ENCODE measurements at places on chromosomes 6 and 20. TPM values are rescaled to one million over a fixed set of nuclear protein-coding genes. Genes with fewer than 3 reads are reported as not detected.

The SMPDL3A gene
- total RNA-seq: not detected

The B3GALT4 gene
- 43.3 TPM for total RNA-seq

The ZNF341 gene
- total RNA-seq: 5.0 TPM

The LST1 gene
- 20.3 TPM for total RNA-seq

The PDE7B gene
- total RNA-seq: 0.49 TPM

The CALHM5 gene
- not detected for total RNA-seq

The SLC12A5 gene
- total RNA-seq: not detected

DNA sequence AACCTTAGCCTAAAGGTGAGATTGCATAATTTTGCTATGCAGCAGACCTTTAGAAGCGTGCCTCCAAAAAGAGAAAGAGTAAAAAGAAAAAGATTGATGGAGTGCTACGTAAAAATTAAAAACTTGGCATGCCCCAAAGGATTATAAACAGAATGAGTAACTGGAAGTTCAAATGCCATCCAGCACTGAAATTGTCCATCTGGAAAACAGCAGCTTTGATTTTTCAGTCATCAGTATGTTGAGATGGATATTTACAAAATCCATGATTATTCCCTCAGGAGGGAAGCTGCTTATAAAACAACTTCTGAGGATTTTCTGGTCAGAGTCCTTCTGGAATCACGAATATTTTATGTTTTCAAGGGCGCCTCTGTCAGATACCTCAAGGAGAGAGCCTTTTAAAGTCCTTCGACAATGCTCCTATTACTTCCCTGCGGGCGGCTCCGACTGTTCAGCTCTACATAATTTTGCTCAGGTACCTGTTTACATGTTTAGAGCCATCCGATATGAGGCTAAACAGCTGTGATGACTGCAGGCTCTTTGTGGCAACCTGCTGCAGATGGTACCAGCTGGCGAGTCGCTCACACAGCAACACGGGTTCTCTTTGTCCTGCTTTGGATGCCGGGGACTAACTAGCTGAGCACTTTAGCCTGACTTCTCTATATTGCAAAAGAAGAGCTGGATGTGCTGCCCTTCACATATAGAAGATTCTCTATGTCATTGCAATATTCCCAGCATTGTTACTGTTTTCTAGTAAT lies 83.3 kb downstream of the RCAN2 start:
- no peak for DNase-seq

DNA sequence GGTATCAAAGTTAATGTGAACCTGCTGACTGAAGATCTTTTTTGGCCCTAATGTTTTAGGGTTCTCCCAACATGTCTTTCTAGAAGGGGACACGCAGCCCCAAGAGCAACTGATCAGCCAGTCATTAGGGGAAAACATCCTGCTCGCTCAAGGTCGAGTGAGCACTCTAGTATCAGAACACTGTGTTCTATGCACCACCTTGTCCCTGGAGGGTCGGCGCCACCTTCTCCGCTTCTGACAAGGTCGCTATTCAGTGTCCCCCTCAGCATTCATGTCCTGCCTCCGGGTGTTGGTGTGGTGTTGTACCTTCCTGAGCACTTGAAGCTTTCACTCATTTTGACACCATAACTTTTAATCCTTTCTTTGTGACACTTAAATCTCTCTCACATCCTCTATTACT lies 331.2 kb upstream of the KCNQ5 start:
- DNase-seq: no peak

- DNase-seq: no peak
Measured at GRCh38 chr6:31651602-31652191, 764 bp downstream of the BAG6 start.

- no peak for DNase-seq
Measured at GRCh38 chr20:24870881-24871280, 78.2 kb upstream of the CST7 start.

DNA sequence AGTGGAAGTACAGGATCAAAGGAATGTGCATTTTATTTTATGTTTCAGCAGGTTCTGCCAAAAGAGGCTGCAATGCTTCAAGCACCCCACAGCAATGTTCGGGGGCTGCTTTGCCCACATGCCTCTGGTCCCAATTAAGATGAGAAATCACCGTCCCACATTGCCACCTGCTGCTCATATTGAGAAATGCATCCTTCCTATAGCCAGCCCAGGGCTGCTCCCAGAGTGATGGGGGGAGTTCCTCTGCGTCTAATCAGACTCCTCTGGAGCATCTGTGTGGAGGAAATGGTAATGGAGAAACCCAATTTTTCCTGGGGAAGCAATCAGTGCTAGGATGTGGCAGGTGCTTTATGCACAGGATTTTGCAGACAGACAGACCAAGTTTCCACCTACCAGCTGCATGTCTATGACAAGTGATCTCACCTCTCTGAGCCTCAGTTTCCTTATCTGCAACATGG lies 33.7 kb downstream of the PTGIS start:
- peak; percentile 39 for DNase-seq

- DNase-seq: no peak
Measured at GRCh38 chr6:14068133-14068532, 49.4 kb upstream of the CD83 start.

DNA sequence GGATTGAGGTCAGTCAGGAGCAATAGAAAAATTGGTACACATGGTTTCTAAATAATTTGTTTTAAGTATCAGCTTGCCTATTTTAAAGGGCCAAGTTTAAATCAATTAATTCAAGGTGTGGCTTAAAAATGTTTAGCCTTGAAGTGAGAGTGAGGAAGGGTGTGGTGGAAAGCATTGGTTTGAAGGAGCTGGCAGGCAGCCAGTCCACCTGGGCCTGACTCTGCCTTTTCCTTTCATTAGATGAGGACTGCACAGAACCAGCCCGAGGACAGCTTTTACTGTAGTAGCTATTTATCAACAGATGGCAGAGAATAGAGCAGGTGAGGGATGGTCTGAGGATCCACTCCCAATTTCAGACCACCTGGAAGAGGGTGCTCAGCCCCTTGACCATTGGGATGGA lies 42.4 kb downstream of the DHX35 start:
- peak; percentile 62 for DNase-seq

GRCh38 chr6:23633996-23634395 lies 492.0 kb upstream of the NRSN1 start:
- DNase-seq: no peak

DNA sequence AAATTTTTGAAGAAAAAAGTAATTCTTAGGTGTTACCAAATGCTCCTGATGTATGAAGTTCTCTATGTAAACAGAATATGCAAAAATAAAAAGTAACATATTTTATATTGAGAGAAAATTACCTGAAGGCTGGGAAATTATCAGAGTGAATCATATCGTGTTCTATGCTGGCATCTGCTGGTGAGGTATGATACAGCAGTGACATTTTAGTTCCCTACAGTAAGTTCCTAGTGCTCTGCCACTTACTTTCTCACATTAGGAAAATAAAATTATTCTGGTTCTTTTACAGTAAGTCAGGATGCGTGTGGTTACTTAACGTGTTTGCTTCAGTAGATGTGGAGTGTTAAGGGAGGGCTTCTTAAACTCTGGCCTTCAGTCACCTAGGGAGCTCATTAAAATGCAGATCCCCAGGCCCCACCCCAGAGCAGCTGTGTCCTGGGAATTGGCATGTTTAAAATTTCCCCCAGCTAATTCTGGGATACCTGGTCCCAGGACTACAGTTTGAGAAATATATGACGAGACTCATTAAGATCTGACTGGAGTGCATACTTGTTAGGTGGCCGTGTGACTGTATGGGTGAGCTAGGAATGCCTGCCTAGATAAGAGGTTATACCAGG lies 3.2 kb downstream of the ACTR5 start:
- DNase-seq: peak; percentile 47

DNA sequence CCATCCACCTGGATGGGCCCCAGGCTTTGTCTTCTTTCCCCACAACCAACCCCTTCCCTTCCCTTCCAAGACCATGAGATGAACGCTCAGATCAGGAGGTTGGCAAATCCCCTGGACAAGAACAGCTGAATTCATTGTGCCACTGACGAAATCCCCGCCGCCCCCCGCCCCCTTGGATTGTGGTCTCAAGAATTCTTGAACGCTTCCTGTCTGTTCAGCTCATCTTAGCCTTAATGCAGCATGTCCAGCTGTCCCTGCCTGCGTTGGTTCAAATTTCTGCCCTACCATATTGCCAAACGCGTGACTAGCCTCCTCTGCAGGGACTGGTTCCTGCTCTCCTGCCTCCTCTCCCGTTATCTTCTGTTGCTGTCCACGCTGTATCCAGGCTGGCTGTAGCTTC lies 133.2 kb downstream of the CDH4 start:
- no peak for DNase-seq

- DNase-seq: no peak
Measured at GRCh38 chr6:52612336-52613054, 35.6 kb upstream of the TRAM2 start.

DNA sequence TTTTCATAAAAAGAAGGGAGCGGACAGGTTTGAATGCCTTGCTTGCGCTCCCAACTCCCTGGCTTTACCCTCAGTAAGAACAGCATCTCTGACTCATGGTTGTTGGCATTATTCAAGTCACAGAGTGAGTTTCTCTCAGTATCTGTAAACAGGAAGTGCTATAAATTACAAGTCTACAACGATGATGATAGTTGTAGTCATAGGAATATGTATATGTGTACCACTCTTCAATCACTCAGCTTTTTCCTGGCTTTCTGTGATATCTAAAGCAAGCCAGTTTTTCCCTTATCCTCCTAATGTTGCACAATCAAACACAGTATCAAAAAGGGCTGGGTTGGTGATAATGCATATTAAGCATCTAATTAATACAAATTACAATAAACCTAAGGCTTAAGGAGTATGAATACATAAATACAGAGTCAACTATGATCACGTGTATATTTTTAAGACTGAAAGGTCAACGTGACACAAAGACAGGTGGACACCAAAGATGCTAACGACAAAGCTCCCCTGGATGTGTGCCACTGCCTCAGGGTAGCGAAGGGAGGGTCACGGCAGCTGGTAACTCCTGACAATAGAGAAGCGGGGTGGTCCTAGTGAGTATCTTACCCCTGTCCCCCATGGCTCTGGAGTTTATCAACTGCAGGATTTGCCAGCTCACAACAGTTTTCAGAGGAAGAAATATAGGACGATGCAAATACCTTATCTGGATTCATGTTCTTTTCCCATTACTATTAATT lies 202.8 kb downstream of the BTBD9 start:
- no peak for DNase-seq

DNA sequence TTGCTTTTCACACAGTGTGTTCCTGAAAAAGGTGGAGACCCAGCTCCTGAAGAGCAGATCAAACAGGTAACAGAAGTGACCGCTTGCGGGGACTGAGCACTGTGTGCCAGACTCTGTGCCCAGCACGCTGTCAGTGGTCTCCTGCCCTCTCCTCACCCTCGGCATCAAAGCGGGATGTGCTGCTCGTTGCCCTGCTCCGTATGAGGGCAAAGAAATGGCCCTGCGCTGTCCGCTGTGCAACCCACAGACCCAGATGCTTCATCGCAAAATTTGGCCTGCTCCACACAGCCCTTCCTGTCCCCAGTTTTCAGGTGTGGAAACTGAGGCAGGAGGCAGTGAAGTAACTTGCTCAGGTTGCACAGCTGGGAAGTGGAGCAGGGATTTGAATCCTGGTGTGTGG lies 13.7 kb downstream of the UQCC2 start:
- no peak for DNase-seq

DNA sequence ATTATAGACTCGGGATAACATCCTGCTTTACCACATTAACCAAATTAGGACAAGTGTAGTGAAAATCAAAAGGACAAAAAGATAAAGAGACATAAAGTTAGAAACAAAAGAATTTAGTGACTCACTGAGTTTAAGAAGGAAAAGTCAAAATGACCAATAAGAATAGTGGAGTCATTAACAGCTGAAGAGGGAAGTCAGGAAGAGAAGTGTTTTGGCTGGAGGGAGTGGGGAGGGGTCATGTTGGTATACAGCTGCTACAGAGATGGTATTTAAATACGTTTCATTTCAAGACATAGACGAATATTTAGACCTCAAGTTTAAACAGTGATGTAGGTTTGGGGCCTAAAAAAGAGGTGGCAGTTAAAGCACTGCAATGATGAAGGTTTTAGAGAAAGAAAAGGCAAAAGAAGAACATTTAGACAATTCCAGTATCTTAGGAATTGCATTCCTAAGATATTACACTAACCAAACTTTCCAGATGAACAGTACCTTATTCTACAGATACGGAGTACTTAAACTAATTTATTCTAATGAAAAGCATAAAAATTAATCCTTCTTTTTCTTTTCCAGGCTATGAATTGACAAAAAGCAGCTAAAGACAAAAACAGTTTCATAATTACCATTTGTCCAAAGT lies 10.6 kb downstream of the FKBP5 start:
- no peak for DNase-seq

GRCh38 chr20:3227936-3228749 lies 10.8 kb downstream of the SLC4A11 start:
- DNase-seq: no peak

- peak; percentile 63 for DNase-seq
Measured at GRCh38 chr6:170279977-170280688, 10.7 kb downstream of the DLL1 start.

DNA sequence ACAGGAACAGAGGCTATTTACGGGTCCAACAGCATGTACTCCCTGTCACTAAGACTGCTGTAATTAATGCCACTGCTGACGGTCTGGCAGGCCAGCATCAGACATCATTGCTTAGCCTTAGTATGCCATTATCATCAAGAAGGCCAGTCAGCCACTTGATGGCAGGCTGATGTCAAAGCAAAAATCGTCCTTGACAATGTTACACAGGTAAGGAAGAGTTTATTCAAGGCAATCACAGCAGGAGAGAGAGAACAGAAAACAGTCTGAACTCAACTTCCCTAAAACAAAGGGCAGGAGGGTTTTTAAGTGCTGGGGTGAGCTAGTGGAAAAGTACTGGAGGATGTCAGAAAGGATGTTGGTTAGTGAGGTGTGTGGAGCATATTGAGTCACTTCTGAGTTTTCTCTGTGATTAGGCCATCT lies 25.1 kb downstream of the FKBP1C start:
- DNase-seq: no peak

DNA sequence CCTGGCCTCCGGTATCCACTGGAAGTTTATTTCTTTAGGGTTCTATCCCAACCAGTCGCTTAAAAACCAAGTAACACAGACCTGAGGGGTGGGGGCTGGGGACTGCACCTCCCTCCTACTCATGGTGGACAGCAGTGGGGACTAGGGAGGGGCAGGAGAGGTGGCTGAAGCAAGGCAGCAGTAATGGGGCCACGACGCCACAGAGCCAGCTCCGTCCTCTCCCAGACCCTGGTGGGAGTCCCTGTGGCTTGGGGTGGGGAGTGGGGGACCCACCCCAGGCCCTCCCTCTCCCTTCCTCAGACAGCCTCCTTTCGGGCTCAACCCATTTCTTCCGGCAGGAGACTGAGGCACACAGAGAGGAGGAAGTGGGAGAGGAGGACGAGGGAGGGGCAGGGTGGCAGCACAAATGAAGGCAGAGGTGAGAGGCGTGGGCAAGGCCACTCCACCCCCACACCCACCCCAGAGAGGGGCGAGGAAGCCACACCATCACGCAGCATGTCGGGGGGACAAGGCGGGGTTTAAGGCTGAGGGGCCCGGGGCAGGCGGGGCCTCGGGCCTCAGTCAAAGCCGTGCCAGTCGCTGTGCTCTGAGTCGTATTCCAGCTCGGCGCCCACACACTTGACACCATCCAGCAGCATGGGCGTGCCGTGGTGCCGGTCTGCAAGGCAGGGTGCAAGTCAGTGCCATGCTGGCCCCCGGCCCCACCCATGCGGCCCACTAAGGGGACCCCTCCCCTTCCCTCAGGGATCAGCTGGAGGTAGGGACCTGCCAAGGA lies 13.9 kb downstream of the ADISSP start:
- DNase-seq: no peak
